Stromal cell of bone marrow (primary cell): ENCODE measurements at places on chromosomes 3 and 15.

DNA sequence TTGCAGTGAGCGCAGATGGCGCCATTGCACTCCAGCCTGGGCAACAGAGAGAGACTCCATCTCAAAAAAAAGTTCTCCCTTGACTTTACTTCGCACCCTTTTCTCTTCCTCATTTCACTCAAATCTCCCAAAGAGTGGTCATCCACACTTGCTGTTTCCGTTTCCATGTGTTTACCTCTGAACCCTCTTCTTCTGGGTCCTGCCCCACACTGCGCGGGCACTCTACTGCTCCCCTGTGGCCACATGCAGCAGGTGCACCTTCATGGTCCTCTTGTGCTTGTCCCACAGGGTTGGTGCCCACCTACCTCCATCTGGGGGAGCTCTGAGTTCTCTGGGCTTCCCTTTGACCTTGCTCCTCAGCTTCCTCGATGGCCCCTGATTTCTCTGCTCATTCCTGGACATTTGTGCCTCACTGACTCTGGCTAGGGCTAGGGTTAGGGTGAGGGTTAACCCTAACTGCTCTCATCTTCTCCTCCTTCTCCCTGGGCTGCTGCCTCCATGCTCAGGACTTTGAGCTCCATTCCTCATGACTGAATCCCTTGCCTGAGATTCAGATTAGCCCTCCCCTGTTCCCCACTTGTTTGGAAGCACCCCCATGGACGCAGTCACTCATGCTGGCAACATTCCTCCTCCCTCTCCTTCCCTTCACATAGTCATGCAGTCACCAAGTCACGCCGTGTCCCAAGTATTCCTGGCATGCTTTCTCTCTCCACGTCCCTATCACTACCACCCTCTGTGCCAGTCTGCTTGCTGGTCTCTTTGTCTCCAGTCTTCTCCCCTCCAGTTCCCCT, 26.6 kb upstream of the KY start:
- no peak for DNase-seq

DNA sequence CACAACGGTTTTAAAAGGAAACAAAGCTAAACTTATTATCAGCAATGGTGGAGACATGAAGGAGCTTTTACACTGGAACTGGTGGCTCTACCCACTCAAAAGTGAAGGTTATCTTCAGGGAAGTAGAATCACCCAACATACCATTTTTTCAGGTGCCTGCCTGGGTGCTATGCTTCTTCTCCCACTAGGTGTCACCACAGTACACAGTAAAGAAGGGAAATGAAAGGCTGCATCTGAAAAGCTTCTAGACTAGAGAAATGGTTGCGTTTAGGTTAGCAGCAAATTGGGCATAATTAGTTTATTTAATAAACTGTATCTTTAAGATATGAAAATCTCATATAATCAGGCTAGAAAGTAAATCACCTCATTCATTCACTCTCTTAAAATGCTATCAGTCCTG, 47.0 kb upstream of the SELENOK start:
- DNase-seq: peak; percentile 18

GRCh38 chr3:171257251-171258203, 202.7 kb downstream of the TNIK start:
- peak; percentile 53 for DNase-seq

DNA sequence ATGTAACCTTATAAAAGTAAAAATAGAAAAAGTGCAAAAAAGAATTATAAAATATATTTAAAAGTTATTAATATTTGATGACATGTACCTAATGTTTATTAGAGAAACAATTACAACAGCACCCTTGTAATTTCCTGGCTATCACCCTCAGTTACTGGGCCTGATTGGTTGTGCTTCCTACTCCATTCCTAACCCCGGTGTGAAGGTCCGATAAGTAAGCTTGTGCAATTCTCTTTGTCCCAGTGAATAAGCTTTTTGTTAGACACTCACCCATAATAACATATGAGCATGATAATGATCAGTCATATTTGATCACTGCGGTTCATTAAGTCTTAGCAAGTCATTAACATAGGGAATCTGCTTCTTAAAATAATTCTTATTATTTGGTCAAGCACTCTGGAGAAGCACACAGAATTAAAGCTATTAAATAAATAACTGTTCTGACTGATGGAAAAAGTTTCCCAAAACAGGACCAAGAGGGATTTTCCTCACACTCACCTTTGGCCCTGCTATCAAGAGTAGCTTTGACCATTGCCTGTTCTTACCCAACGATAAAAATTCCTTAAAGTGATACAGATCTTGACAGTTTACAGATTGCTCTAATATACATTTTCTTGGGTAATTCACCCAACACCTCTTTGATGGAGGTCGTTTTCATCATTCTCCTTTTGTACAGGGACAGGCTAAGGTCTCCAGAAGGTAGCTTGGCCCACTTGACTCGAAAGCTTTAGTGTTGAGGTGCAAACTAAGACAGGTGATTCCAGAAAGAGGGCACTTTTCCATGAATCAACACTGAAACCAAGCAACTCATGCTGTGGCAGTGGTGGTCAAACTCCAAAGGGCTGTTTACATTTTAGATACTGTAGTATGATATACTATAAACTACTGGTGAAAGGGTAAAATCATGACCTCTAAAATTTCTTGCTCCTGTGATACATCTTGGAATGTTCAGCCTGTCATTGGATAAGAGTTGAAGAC, 543.0 kb upstream of the KCNMB2 start:
- no peak for DNase-seq

GRCh38 chr15:57735891-57736290, 29.4 kb downstream of the POLR2M start:
- no peak for DNase-seq

- no peak for DNase-seq
Observed at GRCh38 chr3:80247766-80248165, 480.0 kb upstream of the ROBO1 start.

DNA sequence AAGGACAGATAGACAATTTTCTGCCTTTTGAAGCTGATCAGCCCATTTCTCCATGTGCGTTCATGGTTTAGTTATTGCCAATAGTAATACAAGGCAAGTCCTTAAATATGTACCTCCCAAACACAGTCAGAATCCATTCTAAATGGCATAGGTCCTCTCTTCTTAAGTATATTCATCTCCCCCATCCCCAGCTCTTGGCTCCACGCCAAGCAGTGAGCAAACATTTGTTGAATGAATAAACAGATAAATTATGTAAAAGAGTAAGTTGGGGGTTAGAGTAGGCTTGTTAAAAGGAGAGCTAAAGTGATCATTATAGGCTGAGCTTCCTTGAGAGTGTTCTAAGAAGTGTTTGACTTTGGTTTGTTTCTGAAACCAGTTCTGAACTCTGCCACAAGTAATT, 241.3 kb downstream of the ITPR1 start:
- no peak for DNase-seq

DNA sequence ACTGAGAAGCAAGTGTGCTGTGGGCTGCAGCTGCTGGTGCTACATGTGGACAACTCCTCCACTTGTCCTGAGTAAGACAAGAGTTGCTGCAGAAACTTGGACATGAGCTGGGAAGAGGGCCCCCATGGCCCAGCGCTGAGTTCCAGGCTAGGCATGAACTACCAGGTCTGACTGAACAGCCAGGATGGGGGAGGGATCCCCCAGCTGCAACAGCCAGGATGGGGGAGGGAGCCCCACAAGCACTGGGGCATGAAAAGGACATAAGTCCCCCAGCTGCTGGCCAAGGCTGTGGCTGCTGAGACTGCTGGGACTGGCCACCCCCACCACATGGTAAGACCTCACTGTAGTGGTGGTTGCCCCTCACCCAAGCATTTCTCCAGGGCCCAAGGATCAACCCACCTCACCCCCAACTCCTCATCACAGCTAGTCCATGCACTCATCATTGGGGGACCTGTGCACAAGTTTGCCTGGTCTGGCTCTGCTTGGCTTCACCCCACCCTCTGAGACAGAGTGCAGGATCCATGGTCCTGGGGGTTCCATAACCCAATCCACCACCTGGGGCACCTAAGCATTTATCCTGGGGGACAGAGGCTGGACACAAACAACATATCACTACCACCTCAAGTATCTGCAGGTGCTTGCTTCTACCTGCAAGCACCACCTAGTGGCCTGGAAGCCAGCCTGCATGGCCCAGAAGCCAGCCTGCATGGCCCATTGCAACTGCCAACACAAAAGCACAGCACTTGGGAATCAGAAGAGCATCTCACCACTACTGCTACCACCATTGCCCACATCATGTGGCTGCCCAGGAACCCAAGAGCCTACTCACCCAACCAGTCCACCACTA, 84.5 kb upstream of the STT3B start:
- DNase-seq: no peak

- no peak for DNase-seq
Observed at GRCh38 chr3:4979428-4980228, at the start of gene BHLHE40. TSS of gene BHLHE40 (plus strand) at chr3:4979437. CDS start at chr3:4979719, 282 bp downstream.

DNA sequence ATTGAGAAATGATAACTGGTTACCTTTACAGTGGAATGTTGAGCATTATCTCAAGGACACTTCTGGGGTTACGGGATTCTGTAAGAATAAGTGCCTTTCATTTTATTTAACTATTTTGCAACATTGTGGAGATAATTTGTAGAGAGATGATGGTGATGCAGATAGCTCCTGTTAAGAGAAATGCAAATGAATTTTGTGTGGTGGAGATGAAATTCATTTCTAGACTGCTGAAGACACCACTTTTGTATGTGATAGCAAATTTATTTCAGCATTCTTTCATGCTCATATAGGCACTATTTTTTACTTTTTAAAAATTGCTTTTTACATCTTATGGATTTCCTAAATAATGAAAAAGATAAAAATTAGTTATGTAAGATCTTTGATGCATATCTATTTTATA, 463.3 kb upstream of the CBLB start:
- DNase-seq: no peak

GRCh38 chr15:57228395-57228794, 147.9 kb upstream of the CGNL1 start:
- no peak for DNase-seq

DNA sequence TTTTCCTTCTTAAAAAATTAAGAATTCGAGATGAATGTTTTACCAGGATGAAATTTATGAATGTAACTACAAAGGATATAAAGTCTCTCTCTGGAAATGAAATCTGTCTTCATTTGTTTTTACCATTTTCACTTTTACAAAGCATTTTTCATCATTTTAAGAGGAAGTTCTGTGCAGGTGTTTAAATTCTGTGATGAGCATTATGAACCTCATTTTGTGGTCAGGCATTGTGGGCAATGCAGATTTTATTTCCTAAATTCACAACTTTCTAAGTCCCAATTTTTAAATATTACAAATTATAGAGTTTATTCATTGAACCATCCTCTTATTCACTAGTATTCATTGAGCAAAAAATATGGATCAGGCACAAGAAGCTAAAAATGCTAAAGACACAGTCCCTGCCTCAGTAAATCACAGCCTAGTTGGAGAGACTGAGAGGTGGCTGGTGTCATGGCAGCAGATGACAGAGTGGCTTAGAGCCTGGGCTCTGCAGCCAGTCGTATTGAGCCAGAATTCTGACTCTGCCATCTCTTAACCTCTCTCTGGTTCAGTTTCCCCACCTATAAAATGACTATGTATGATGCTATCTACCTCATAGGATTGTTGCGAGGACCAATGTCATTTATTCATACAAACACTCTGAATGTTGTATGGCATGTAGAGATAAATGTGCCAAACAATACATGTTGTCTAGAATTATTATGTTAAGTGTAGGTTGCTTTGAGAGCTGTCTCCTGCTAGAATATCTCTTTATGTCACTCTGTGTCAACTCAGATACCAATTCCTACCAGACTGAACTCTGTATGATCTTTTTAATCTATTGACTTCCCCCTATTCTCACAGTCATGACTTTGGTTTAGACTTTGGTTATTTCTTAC, 7.5 kb upstream of the TGFBR2 start:
- no peak for DNase-seq

- DNase-seq: no peak
Observed at GRCh38 chr3:161409858-161410257, 38.5 kb upstream of the SPTSSB start.

DNA sequence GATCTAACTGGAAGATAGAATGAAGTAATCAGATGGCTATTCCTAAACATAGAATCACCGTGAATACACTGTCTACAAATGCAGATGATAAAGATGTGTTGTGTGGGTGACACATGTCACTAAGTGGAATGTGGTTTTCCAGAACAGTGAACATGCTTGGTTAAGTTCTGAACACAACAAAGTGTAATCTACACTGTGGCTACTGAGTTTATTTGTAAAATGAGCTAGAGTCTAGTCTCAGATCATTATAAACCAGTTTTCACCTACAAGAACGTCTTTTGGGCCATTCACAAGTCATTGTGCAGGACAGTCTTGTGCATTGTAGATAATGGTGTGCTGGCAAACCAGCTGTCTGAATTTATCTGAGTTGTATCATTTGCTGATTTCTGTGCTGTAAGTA, 35.3 kb downstream of the OXNAD1 start:
- no peak for DNase-seq

GRCh38 chr15:36519067-36519466, 60.4 kb upstream of the CDIN1 start:
- no peak for DNase-seq

DNA sequence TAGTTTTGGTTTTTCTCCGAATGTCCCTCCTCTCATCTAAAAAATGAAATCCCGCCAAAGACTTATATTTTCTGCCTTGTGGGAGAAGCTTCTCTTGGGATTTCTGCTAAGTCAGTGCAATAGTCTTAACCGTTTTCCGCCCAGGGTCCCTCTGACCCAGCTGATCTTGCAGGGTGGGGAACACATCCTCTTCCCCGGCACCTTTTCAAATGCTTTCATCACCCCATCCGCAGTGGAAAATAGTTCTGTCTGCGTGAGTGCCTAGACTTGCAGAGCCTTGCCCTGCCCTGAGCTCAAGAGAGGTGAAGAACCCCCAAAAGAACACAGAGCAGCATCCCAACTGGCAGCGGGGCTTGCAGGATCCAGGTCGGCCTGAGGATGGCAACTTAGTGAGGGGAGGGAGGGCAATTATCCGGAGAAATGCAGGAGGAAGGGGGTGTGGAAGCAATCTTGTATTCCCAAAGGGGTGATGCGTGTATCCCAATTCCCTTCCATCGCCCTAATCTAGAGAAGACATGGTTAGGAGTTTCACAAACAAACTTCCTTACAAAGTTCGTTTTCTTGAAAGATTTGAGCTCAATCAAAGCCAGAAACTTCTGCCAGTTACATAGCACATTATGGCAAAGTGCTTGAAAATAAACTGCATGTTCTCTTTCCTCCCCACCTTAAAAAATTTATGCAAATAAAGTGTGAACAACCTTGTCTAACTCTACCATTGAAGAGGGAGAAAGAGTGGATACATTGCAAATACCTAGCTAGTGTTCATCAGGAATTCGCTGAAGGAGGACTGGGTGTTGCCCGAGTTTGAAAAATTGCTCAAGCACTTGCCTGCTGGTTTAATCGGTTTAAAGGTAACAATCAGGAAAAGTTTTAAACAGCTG, 79.9 kb downstream of the NR2F2 start:
- no peak for DNase-seq

GRCh38 chr15:70501121-70501727, 262.1 kb downstream of the UACA start:
- DNase-seq: no peak

DNA sequence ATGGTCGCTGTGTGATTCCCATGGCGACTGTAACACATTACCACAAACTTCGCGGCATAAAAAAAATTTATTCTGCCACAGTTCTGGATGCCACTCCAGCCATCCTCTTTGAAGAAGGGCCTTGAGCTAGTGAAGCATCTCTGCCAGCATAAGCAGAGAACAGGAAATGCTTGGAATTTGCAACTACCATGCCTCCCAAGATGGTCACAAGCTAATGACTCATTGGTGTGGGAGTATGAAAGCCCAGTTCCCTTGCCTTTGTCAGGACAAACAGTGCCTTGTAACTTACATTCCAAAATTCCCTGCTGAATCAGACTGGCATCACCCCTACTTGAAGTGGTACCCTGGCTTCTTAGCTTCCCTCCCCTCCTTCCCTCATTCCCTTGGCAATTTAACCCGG, 129.7 kb downstream of the PROS1 start:
- DNase-seq: peak; percentile 82

- DNase-seq: no peak
Observed at GRCh38 chr3:25564075-25564474, 100.6 kb downstream of the TOP2B start.
